HL-60 (cell line): ENCODE measurements at places on chromosomes 16 and 17.

GRCh38 chr17:80717720-80718083 lies 173.1 kb downstream of the RPTOR start:
- DNase-seq: no peak

GRCh38 chr16:67364600-67365235 lies 28.6 kb downstream of the TPPP3 start:
- no peak for DNase-seq

DNA sequence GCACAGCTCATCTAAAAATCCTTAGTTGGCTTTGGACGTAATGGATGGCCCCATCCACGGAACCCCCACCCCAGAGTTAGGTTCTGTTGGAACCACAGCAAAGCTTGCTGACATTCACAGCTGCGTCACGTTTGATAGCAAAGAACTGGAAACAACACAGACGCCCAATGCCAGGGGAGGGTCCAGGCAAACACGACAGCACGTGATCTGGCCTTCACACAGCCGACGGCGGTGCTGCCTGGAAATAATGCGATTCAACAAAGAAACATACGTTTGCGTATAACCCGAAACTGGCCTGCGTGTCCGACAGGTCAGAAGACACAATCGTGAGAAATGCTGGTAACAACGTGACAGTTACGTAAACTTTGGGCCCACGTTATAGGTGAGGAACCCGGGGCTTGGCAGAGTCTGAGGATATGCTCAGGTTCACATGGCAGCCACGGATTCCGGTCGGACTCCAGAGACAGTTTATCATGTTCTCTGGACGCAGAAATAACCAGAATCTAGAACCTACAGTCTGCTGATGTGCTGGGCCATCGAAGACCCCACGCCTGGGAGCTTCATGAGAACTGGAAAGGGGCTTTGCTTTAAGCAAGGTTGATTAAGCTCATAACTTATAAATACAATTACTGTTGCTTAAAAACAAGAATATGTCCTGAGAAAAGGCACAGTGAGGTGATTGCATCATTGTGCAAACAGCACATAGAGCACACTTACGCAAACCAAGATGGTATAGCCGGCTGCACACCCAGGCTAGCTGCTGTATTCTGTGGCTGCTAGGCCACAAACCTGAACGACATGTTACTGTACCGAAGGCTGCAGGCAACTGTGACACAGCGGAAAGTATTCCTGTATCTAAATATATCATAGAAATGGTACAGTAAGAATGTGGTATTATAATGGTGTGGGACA lies 70.4 kb downstream of the RPH3AL start:
- peak; percentile 34 for DNase-seq

GRCh38 chr17:68006797-68007196 lies 10.5 kb upstream of the C17orf58 start:
- DNase-seq: no peak

GRCh38 chr17:73283841-73284282 lies 22.2 kb upstream of the CPSF4L start:
- DNase-seq: no peak

DNA sequence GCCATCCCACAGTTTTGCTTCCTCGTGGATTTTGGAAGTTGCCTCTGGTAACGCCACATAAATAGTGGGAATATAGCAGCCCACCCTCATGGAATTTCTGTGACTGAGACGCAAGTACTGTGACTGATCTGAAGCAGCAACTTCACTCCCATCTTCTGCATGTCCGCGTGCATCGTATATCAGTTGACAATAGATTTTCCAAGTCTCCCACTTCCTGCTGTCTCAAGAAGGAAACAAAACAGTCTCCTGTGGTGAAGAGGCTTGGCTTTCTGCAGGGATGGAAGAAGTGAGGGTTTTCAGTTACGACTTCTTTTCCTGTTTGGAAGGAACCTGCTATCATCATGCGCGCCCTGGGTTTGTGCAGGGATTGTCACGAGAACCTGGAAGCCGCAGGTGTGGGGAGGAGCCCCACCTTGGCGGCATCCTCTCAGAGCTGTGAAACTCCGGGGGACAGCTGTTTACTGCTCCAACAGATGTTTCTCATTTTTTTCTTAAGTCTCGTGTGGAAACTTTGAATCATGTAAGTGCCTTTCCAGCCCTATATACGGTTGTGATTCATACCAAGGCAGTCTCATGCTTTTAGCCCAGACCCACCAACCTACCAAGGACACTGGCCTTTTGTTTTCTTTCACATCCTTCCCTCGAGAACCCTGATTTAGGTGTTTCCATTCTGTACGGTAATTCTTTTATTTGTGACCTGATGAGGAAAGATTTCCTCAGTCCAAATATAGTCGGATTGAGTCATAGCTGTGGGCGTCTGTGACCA lies 57.5 kb downstream of the WIPI1 start:
- peak; percentile 28 for DNase-seq

GRCh38 chr16:71426069-71426879 lies 15.6 kb downstream of the TLE7 start:
- peak; percentile 16 for DNase-seq

- DNase-seq: no peak
These were observed at the start of gene OR1E1 for GRCh38 chr17:3398310-3398709. OR1E1 (minus strand) TSS chr17:3398410; CDS start chr17:3398410, 0 bp downstream.

DNA sequence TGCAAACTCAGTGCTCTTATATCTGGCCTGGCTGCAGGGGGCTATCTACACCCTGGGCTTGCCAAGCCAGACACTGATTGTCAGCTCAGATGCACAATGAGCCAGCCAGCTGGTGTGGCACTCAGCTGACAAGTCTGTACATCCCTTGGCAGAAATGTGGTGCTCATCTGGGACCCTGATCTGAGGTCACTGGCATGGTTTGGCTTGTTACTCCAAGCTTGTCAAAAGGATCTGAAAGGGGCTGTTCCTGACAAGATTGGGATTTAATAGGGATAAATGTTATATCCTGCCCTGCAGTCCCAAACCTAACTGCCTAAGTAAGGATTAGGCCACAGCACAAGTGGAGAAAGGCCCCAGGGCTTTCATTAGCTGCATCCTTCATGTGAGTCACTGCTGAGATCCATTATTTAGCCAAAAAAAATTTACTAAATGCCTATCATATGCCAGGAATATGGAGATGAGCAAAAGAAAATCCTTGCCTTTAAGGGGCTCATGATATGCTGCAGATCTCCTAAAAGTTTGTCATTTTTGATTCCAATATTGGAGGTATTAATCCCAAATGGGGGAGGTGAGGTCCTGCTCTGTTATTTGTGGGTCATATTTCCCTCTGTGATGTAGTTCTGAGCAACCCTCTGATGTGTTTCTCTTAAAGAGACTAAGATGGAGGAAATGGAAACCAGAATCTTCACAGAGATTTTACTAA lies 6.3 kb downstream of the SLC6A2 start:
- no peak for DNase-seq

- no peak for DNase-seq
These were observed 285.2 kb downstream of the SEC14L1 start for GRCh38 chr17:77425791-77426641.

- no peak for DNase-seq
These were observed 20.4 kb upstream of the CDH11 start for GRCh38 chr16:65142276-65142675.

- no peak for DNase-seq
These were observed 210.1 kb upstream of the TNRC6C start for GRCh38 chr17:77748436-77748835.

DNA sequence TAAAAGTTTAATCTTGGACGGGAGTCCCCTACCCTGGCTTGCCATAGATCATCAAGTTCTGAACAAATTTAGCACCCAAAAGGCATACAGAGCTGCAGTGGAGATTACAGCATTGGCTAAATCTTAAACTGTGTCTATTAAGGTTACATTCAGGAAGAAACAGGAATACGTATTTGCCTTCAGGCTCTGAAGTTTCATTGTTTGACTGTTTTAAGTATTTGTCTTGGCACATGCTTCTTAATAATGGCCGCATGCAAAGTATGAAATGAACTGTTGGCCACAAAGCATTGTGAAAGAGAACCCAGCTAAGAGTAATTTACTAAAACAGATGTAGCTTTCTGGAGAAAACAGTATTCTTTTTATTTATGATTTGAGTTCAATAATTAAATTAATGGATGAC lies 63.9 kb upstream of the CNEP1R1 start:
- no peak for DNase-seq

GRCh38 chr17:13273806-13274205 lies 256.0 kb upstream of the ELAC2 start:
- DNase-seq: no peak
